MCF 10A (cell line): ENCODE measurements at places on chromosomes 2 and 18. TPM values are rescaled to one million over a fixed set of nuclear protein-coding genes. Genes with fewer than 3 reads are reported as not detected.
A peak's percentile ranks its signal among the peaks of the same experiment; 100 is the strongest.

The RNF125 gene
- total RNA-seq, result 3.5 and 6.2 TPM in 2 replicates

The FAP gene
- total RNA-seq, result 8.7 and 12.1 TPM in 2 replicates

The EFR3B gene
- 0.09 and 0.10 TPM in 2 replicates for total RNA-seq

The RIT2 gene
- not detected in 2 replicates for total RNA-seq

The PDE1A gene
- 0.15 and 0.30 TPM in 2 replicates for total RNA-seq

The RAB31 gene
- total RNA-seq, result 4.8 and 6.1 TPM in 2 replicates

The CPS1 gene
- 18.4 and 20.6 TPM in 2 replicates for total RNA-seq

The GPR45 gene
- total RNA-seq, result not detected in 2 replicates

The ATP8B1 gene
- 1.4 and 1.8 TPM in 2 replicates for total RNA-seq

The PRSS56 gene
- not detected in 2 replicates for total RNA-seq

The DPY30 gene
- total RNA-seq, result 52.1 and 54.7 TPM in 2 replicates

The BMP10 gene
- total RNA-seq, result not detected in 2 replicates

The MFSD2B gene
- total RNA-seq, result 0.26 TPM in 1 of 2 replicates, not detected in the other

- DNase-seq, result peak; percentile 54
These were observed 943.3 kb upstream of the FANCL start for GRCh38 chr2:59184276-59185020.

- DNase-seq, result no peak
These were observed 25.0 kb upstream of the ASXL2 start for GRCh38 chr2:25903216-25903776.

DNA sequence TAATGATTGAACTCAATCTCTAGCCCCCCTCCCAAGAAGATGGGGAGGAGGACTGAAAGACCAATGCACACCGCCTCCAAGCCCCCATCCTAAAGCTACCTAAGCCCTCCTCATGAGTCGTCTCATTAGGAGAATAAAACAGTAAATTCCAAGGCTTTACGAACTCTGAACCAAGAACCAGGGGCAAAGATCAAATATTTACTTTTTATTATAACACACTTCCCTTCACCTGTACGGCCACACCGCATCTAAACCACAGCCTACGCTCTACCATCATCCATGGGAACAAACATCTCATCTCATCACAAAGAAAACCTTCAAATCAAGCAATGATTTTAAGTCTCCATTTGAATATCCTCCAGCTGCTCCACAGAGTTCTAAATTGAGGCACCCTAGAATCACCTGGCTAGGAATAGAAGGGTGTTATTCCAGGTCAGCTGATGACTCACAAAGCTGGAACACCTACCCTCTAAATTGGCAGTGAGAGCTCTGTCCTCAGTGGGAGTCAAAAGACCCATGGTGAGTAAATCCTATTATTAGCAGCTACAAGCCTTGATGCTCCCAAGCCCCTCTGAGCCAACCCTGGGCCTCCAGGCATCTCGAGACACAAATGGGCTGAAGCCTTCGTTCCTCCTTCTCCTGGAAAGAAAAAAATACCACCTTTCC, 45.6 kb upstream of the BZW1 start:
- peak; percentile 90 for DNase-seq

DNA sequence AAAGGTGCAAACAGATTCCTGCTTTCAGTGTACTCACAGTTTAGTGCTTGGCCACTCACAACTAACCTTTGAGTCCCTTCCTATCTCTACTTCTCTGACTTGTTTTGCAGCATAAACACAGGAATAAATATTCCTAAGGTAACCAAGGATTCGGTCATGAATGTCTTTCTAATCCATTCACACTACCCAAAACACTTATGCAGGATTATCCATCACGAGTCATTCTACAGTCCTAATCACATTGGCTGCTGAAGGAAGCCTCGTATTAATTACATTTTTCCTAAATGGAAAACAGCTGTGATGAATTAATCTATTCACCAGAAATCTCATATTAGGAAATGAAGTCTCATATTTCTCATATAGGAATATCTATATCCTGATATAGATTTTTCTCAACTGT, 16.3 kb downstream of the RDH14 start:
- DNase-seq, result no peak

GRCh38 chr2:30231996-30232800, 864 bp downstream of the LBH start:
- DNase-seq, result no peak

DNA sequence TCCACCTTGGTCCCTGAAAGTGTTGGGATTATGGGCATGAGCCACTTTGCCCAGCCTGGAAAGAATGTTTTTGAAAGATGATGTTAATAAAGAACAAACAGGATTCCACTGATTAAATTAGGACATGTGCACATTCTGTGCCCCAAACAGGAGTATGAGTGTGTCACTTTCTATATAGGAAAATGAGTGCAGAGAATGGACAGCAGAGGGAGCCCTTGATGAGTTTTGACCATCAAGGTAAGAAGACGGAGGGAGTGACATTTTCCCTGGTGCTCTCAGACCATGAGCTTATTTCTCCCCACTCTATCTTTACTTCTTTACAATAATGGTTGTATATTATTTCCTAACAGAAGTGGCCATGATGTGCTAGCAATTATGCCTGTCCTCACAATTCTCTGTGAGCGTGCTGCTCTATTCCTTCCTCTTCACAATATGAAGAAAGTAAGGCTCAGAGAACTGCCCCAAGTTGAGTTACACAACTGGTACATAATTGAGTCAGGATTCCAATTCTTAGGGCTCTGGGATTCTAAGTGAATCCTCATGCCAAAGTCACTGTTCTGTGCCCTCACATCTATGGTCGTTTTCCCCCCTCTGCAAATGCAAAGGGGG, 20.6 kb downstream of the RPL37A start:
- DNase-seq, result peak; percentile 82

DNA sequence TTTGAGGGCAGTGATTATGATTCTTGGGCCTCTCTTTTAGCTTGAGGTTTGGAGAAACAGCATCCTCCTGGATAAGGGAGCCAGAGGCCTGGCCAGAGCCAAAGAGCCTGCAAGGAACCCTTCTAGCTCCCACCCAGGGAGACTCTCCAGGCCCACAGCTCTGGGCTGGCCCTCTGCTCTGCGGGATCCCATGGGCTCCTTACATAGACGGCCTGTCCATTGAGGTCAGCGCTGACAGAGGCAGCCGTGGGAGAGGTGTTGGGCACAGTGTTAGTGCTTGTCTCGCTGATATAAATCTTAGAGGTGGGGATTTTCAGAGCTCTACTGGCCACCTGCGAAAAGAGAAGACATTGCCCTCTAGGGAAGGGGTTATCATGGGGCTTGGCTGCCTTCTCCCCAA, 67.2 kb downstream of the XDH start:
- no peak for DNase-seq

- no peak for DNase-seq
These were observed 90.0 kb downstream of the MBP start for GRCh38 chr18:77042583-77042982.

GRCh38 chr2:20884829-20885228, 61.9 kb upstream of the LDAH start:
- no peak for DNase-seq

GRCh38 chr18:75760208-75760607, 332.7 kb upstream of the SMIM21 start:
- no peak for DNase-seq

GRCh38 chr2:111122631-111123421, 2.1 kb downstream of the BCL2L11 start:
- peak; percentile 84 for DNase-seq

DNA sequence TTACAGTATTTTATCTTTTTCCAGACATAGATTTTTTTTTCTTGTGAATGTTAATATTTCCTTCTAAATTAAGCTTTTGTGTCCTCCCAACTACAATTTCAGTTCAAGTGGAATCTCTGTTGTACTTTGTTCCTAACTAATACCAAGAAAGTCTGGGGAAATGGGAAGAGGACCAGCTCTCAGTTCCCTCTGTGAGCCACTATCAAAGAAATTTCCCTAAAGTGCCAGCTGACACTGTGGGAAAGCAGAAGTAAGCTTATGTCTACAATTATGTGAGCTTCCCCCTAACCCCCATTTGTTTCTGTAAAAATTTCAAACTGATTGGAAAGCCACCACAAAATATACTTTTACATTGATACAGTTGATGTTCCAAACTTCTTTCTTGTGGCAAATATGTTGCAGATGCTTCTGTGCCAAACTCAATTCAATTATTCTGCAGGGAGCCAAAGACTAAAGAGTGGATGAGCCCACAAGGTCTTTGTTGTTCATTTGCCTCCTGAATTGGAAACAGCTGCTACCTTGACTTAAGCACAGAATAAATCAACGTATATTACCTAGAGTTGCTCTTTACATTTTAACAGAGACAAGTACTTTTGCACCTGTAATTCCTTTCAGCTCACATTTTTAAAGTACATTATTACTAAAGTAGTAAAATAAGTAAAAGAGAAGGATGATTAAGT, 306.6 kb downstream of the PTH2R start:
- DNase-seq, result no peak

GRCh38 chr2:191351298-191351697, 106.1 kb downstream of the MYO1B start:
- DNase-seq, result no peak

- DNase-seq, result no peak
These were observed 237.3 kb upstream of the MYT1L start for GRCh38 chr2:2568411-2568810.

GRCh38 chr2:62660582-62661262, 44.8 kb upstream of the EHBP1 start:
- DNase-seq, result peak; percentile 87

- no peak for DNase-seq
These were observed 155.0 kb downstream of the EIPR1 start for GRCh38 chr2:3222636-3223035.

- DNase-seq, result no peak
These were observed 13.7 kb downstream of the TET3 start for GRCh38 chr2:73998451-73998850.

DNA sequence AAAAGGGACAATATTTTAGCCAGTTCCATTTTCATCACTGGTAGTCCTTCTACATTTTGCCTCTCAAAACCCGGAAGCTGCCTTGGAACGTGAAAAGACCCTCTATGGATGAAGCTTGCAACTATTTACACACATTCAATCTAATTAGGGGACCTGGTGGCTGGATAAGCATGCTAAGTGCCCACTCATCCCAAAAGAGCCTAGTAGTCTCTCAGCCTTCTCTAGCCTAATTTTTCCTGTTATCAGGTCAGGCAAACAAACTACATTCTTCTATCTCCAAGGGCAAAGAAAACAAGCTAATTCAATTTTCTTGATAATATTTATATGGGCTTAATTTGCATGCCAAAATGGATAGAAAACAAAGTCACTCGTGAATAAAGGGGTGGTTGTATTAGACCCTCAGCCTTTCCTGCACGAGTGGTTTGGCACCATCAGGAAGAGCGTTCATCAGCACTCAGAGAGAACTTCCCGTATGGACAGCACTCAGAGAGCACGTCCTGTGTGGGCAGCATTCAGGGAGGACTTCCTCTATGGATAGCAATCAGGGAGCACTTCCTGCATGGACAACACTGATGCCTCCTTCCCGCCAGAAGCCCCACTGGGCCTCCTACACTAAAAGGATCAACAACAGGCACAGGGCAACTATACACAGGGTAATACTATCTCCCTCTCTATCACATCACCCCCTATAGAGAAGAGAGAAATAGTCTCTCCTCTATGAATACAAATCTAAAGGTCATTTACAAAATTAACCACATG, 122.2 kb downstream of the RBMS1 start:
- DNase-seq, result no peak

- no peak for DNase-seq
These were observed 41.6 kb downstream of the LPIN1 start for GRCh38 chr2:11787991-11788390.

DNA sequence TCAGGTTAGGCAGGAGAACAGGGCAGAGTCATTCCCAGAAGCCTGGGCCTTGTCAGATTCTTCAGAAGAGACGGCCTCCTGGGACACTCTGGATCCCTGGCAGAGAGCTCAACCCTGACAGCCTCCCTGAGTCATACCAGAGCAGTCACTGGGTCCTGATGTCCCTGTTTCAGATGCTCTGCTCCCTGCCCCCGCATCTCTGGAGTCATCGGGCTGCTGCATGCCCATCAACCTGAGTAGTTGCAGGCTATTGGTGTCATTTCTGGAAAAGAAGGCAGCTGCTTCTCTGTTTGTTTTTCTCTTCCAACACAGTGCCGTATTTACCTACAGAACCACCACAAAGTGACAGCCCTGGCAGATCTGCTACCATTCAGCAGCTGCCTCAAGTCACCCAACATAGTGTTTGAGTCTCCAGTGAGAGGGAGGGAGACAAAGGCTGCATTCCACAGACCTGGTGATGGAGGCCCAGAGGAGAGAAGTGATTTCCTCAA, 145.1 kb downstream of the B3GNT2 start:
- DNase-seq, result peak; percentile 22

DNA sequence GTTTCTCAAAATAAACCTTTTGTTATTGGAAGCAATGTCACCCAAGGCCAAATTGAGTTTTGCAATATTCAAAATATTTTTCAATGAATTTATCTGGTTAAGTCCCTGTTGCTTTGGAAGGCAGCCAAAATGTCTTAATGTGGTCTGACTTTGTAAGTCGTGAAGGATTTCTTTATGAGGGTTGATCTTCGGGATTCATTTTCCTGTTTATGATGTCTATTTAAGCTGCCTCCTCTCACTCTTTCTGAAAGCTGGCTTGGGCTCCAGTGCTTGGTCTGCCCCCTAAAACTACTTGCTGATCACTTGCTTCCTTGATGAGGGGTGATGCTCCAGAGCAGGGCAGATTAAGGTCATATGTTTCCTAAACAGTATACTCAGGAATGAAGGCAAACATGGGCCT, 141.1 kb downstream of the ANTXR1 start:
- DNase-seq, result peak; percentile 42

- peak; percentile 32 for DNase-seq
These were observed 1787.0 kb upstream of the PIK3C3 start for GRCh38 chr18:40168026-40168425.

DNA sequence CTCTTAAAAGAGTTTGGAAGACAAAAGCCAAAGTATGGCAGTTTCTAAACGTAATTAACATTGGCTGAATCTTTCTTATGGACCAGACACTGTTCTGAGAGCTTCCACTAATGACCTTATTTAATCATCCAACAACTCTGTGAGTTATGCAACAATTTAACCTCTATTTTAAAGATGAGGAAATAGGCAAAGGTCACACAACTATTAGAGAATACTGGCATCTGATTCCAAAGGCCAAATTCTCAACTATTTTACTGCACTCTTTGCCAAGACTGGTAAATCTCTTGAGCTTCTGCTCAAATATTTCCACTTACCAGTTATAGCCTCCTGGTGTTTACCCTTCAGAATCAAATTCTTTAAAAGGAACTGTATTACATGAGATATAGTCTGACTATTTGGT, 42.1 kb upstream of the ERMN start:
- no peak for DNase-seq

DNA sequence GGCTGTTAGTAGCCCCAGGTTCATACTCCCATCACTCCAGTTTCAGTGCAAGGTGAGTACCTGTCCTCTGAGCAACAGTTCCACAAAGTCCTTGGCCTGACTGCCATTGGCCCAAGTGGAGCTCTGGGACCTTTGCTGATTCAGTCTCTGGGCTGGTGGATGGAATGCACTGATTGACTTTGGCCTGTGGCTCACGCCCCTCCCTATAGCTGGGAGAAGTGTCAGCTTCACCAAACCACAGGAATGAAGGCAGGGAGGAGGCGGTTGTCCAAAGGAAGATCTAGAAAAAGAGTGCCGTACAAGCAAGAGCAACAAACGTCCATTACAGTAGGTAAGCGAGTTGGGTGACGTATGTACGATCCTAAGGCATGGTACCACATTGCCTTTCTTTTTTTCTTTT, 34.0 kb downstream of the QPCT start:
- DNase-seq, result peak; percentile 81

GRCh38 chr2:199130501-199130900, 327.2 kb downstream of the SATB2 start:
- no peak for DNase-seq
